ENCODE measurements at places on chromosomes 3 and 15.

DNA sequence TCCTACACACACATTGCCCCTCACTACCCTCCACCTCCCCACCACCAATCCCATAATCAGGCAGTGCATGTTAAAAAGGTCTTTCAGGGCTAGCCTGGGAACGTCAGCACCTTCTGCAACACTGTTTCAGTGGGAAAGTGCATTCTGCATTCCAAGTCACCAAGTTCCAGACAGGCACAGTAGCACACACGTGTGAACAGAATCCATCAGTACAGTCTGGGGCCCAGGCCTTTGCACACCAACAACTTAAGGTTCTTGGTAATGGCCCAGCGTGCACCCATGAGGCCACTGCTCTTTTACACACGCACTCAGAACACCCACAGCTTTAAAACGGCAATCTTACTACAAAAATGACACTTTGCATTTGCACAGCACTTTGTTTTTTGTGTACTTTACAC, 1.2 kb downstream of the ANXA2 start:
- no peak for DNase-seq
- H3K27ac ChIP-seq = peak overlapping the region; percentile 97
- no peaks in the 10 kb centered on the region for H3K27me3 ChIP-seq
- H3K4me3 ChIP-seq = peak overlapping the region; percentile 64
- no peaks in the 10 kb centered on the region for H3K36me3 ChIP-seq

DNA sequence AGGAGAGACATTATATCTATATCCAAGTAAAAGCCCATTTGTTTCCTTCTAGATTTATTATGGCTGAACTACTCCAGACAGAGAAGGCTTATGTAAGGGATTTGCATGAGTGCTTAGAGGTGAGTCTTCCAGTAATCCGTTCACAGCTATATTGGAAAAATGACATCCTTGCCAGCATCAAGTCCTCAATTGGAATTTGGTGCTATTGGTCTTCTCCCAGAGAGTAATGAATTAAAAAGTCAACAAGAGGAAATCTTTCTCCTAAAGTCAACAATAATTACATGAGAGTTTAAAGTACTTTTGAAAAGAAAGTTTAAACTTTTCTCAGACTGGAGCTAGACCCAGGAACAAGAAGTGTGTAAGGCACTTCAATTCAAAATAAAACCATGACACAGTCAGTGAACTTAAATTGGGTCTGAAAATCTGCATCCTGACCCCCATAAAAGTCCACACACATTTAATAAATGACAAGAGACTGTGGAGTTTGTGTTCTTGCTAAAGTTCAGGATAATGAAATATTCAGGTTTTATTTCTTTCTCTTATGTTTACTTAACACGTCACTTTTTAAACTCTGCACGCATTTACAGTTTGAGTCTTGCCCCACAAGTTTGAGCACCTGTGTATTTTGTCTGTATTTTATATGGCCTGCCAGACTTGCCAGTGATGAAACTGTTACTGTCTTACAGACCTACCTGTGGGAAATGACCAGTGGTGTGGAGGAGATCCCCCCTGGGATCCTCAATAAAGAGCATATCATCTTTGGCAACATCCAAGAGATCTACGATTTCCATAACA, 268.2 kb upstream of the UMPS start:
- no peak overlapping the region for H3K4me3 ChIP-seq
- DNase-seq = no peak
- no peaks in the 10 kb centered on the region for H3K27me3 ChIP-seq
- H3K4me1 ChIP-seq = no peaks in the 10 kb centered on the region

GRCh38 chr3:12954891-12955650, 113.7 kb upstream of the RPL32 start:
- H3K36me3 ChIP-seq = no peaks in the 10 kb centered on the region
- H3K27ac ChIP-seq = peak overlapping the region; percentile 82
- peaks cover 80% of the 10 kb centered on the region for H3K4me1 ChIP-seq
- H3K4me3 ChIP-seq = no peak overlapping the region
- H3K27me3 ChIP-seq = no peaks in the 10 kb centered on the region

DNA sequence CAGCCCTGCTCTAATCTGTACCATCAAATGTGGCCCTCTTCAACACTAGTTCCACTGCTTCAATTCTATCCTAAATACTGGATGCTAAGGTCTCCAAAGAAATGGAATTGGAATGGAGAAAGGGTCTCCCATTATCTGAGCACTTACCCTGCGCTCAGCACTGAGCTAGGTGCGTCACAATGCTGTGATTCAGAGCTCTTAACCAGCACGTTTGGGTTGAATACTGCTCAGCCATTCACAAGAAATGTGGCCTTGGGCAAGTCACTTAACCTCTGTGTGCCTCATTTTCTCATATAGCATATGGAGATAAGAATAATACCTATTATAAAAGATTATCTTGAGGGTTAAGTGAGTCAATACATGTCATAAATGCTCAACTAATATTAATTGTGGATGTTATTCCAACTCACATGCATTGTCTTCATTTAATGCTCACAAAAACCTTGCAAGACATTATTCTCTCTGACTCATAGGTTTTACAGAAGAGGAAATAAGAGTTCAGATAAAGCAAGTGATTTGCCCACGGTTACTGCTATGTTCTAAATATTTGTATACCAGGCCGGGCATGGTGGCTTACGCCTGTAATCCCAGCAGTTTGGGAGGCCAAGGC, 27.4 kb upstream of the SRGAP3 start:
- no peak overlapping the region for H3K4me3 ChIP-seq
- no peak overlapping the region for H3K27ac ChIP-seq
- no peaks in the 10 kb centered on the region for H3K4me1 ChIP-seq
- no peak for DNase-seq
- H3K27me3 ChIP-seq = no peaks in the 10 kb centered on the region

- no peak for DNase-seq
- no peak overlapping the region for H3K4me3 ChIP-seq
- peaks cover 62% of the 10 kb centered on the region for H3K4me1 ChIP-seq
- no peaks in the 10 kb centered on the region for H3K27me3 ChIP-seq
These were observed 33.2 kb downstream of the MKRN2 start for GRCh38 chr3:12590096-12590495.

DNA sequence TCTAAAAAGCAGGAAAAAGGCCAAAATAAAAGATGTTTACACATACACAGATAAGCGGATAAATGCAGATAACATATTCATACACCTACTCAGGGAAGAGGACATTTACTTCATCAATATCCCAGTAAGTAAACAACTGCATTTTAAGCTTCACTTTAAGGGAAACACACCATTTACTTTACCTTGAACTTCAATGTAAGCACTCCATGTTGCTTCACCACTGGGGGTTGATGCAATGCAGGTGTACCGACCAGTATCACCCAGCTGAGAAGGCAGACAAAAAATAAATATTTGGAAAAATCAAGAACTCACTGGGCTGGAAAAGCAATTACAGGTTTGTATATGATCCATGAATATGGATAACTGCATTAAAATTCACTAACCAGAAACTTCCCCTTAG, 1099.5 kb downstream of the ROBO1 start:
- H3K36me3 ChIP-seq = no peaks in the 10 kb centered on the region
- H3K4me1 ChIP-seq = no peaks in the 10 kb centered on the region
- no peak for DNase-seq
- no peaks in the 10 kb centered on the region for H3K27me3 ChIP-seq

DNA sequence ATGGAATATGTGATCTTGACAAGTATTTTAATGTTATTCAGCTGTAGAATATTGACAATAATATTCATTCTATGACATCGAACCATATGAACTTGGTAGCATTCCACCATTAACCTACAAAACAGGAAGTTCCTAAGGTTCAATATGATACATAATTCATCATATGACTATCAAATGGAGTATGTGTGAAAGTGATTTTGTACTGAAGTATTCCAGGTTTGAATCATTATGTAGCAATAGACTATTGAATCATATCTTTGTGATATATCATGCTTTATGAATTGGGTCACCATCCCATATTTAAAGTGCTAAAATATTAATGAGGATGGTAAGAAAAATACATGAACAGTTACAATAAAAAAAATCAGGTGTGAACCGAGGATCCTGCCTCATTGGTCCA, 95.1 kb downstream of the TP63 start:
- no peaks in the 10 kb centered on the region for H3K4me1 ChIP-seq
- no peaks in the 10 kb centered on the region for H3K36me3 ChIP-seq
- no peak overlapping the region for H3K27ac ChIP-seq
- no peak overlapping the region for H3K4me3 ChIP-seq
- H3K27me3 ChIP-seq = no peaks in the 10 kb centered on the region

DNA sequence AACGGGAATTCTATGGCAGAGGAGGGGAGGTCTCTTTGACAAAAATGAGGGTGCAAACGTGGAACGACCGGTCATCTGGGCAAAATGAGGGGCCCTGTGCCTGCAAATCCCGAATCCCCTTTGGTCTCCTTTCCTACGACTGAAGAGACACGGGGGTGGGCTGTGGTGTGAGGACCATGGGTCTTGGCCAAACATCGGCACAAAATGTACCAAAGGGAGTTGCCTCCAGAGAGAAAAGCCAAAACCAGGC, 498 bp downstream of the ZNF280D start:
- no peaks in the 10 kb centered on the region for H3K36me3 ChIP-seq
- H3K27ac ChIP-seq = peak overlapping the region; percentile 99
- H3K27me3 ChIP-seq = no peaks in the 10 kb centered on the region
- peak overlapping the region; percentile 69 for H3K4me3 ChIP-seq

- no peak overlapping the region for H3K4me3 ChIP-seq
- H3K36me3 ChIP-seq = no peaks in the 10 kb centered on the region
- no peaks in the 10 kb centered on the region for H3K27me3 ChIP-seq
- no peak for DNase-seq
- peak overlapping the region; percentile 83 for H3K27ac ChIP-seq
These were observed 19.8 kb upstream of the TNFSF10 start for GRCh38 chr3:172542999-172543398.

- no peaks in the 10 kb centered on the region for H3K36me3 ChIP-seq
- H3K27me3 ChIP-seq = no peaks in the 10 kb centered on the region
- no peak overlapping the region for H3K4me3 ChIP-seq
- H3K27ac ChIP-seq = no peak overlapping the region
- no peaks in the 10 kb centered on the region for H3K4me1 ChIP-seq
- no peak for DNase-seq
These were observed 12.8 kb downstream of the IQSEC1 start for GRCh38 chr3:13060341-13060910.

- peak overlapping the region; percentile 88 for H3K27ac ChIP-seq
- H3K36me3 ChIP-seq = no peaks in the 10 kb centered on the region
- H3K4me1 ChIP-seq = peaks cover 62% of the 10 kb centered on the region
- H3K4me3 ChIP-seq = no peak overlapping the region
- no peaks in the 10 kb centered on the region for H3K27me3 ChIP-seq
These were observed 94.5 kb downstream of the FNDC3B start for GRCh38 chr3:172133838-172134237.

DNA sequence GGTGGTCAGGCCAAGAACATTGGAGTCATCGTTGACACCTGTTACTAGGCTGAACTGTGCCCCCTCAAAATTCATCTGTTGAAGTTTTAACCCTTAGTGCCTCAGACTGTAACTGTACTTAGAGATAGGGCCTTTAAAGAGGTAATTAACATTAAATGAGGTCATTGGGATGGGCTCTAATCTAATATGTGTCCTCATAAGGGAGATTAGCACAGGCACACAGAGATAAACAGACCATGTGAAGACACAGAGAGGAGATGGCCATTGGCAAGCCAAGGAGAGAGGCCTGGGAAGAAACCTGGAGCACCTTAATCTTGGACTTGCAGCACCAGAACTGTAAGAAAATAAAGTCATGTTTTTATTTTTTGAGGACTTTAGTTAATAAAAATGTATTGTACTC, 59.6 kb downstream of the PLCL2 start:
- no peaks in the 10 kb centered on the region for H3K36me3 ChIP-seq
- H3K4me3 ChIP-seq = no peak overlapping the region
- no peak for DNase-seq
- H3K4me1 ChIP-seq = peaks cover 71% of the 10 kb centered on the region
- H3K27me3 ChIP-seq = no peaks in the 10 kb centered on the region

DNA sequence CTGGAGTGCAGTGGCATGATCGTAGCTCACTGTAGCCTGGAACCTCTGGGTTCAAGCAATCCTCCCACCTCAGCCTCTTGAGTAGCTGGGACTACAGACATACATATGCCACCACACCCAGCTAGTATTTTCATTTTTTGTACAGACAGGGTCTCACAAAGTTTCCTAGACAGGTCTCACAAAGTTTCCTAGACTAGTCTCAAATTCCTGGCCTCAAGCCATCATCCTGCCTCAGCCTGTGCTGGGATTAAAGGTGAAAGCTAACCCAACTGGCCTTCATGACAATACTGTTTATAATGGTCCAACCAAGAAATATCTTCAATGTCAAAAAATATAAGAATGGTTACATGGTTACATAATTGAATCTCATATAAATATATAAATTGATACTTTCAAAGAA, 24.0 kb downstream of the GPR176 start:
- H3K27me3 ChIP-seq = no peaks in the 10 kb centered on the region
- H3K4me1 ChIP-seq = no peaks in the 10 kb centered on the region
- no peak overlapping the region for H3K27ac ChIP-seq
- H3K36me3 ChIP-seq = no peaks in the 10 kb centered on the region
- no peak overlapping the region for H3K4me3 ChIP-seq

DNA sequence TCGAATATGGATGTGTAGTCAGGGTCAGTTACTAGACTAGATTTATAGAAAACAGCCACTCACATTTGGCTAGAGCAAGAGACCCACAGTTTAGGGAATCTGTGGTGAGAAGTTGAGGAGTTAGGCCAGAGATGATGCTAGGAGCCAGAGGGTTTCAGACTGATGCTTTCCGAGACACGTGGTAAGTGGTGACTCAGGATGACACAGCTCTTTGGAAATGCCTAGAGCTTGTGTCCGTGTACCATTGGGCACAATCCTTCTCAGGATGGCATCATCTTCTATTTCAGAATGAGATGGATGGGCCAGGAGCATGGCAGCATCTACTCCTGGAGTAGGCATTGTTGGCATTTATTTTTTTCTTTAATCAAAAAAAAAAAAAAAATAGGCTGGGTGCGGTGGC, 28.5 kb downstream of the PTPRG start:
- H3K27ac ChIP-seq = no peak overlapping the region
- DNase-seq = no peak
- no peak overlapping the region for H3K4me3 ChIP-seq
- H3K4me1 ChIP-seq = peaks cover 45% of the 10 kb centered on the region
- H3K27me3 ChIP-seq = no peaks in the 10 kb centered on the region

DNA sequence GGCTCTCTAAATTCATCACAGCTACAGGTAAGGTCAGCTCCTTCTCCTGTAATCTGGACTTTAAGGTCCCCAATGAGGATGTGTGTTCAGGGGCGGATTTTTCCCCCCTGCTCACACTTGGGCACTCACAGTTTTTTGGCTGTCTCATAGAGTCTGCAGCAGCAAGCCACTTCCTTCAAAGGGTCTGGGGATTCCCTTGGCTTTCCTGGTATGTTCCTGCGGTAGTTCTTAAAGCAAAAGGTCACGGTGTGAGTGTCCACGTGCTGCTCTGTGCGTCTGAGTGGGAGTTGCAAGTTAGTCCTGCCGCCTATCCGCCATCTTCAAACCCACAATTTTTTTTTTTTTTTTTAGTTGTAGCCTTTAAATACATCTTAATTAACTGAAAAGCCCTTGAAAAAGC, 15.4 kb upstream of the CFAP20DC start:
- no peak for DNase-seq
- H3K4me1 ChIP-seq = no peaks in the 10 kb centered on the region
- H3K4me3 ChIP-seq = no peak overlapping the region
- no peak overlapping the region for H3K27ac ChIP-seq

- no peaks in the 10 kb centered on the region for H3K4me1 ChIP-seq
- no peaks in the 10 kb centered on the region for H3K27me3 ChIP-seq
- no peak overlapping the region for H3K4me3 ChIP-seq
- no peak overlapping the region for H3K27ac ChIP-seq
- DNase-seq = no peak
- no peaks in the 10 kb centered on the region for H3K36me3 ChIP-seq
These were observed 31.3 kb downstream of the GATM start for GRCh38 chr15:45347033-45347432.

GRCh38 chr3:81270603-81271379, 490.7 kb downstream of the GBE1 start:
- H3K27ac ChIP-seq = no peak overlapping the region
- H3K4me3 ChIP-seq = no peak overlapping the region
- no peak for DNase-seq
- H3K36me3 ChIP-seq = no peaks in the 10 kb centered on the region
